ENCODE measurements at places on chromosomes 3 and 15.

GRCh38 chr3:197498499-197499241 is 57.1 kb downstream of the BDH1 start:
- no peak for DNase-seq

DNA sequence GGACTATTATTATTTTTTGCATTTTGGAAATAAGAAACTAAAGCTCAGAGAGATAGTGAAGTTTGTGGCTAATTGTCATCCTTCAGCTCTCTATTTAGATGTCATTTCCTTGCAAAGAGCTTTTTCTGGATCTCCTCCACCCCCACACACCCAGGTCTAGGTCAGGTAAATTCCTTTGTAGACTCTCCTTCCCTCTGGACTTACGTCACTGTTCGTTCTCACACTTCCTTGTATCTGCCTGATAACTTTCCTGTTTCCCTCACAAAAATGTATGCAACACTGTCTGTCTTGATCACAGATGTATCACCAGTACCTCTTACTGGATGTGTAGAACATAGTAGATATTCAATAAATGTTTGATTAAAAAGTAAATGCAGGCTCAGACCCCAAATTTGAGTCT is 6.1 kb upstream of the MB21D2 start:
- no peak for DNase-seq

DNA sequence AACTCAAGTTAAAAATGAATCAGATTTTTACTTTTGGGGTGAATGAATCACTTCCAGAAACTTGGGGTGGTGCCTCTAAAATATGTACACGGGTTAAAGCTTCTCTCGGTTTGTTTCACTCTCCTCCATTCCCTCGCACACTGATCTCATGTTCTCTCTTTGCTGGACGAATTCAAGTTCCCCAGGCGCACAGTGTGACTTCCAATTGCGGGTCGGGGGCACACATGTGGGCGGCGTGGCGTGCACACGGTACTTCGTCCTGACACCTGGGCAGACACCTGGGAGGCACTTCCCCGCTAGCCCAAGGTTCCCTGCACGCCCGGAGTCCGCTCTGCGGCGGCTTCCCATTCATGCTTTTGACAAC is 692 bp downstream of the SCAANT1 start:
- DNase-seq: no peak

DNA sequence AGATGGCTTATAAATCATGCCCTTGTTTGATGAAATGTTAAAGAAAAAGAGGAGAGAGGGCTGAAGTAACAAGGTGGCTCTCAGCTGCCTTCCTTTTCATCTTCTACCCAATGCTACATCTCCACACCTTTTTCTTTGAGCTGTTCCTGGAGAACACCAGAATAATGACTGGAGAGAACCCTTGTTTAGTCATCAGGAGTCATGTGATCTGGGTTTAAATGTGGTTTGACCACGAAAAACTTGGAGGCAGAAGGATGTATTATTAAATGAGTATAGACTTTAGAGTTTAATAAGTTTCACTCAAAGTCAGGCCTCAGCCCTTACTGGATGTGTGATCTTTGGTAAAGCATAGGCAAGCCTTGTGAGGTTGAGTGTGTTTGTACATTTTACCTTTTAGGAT is 230.3 kb upstream of the TBL1XR1 start:
- DNase-seq: no peak

DNA sequence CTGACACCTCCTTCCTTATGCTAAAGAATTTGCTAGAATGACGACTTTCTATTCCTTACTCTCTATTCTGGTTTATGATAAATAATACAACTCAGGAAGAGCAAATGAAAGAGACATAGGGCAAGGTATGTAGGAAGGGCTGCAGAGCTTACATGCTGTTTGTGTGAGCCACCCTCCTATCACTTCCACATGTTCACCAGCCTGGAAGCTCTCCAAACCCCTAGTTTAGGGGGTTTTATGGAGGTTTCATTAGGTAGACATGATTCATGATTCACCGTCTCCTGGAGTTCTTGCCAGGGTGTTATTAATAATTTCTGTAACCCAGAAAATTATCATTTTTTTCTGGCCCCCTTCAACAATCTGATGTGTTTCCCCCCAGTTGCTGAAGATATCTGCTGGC is 172.1 kb upstream of the COL8A1 start:
- no peak for DNase-seq

DNA sequence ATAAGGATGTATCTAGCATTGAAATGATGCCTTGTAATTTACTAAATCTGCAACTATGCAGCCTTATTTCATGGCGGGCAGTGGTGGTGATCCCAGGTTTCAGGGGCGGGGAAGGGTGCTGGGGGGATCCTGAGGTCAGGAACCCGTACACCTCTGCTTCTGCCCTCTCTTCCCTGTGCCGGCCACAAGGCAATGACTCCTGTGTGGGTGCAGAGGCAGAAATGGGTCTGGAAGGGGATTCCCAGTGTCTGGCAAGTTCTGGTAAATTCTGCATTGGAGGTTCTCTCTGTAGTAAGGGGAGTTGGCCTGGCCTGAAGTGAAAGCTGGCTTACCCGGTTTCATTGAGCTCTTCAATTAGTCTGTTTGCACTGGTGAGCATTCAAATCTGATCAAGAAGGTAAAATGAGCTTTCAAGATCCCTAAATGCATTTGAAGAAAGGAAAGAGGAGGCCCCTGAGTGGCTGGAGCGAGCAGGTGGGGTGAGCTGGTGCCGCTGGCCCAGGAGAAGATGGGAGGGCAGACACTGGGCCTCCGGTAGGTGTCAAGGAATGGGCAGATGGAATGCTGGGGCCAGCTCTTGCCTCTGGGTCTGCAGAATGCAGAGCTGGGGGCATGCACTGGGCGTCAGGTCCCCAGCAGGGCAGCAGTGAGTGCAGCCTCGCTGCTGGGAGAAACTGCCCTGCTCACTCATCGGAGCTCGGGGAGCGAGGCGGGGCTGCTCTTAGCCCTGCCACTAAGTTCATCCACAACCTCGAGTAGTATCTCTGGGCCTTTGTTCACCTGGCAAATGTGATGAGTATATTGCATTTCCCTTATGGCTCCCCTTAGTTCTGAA is 13.7 kb downstream of the NRROS start:
- DNase-seq: no peak

- DNase-seq: no peak
Observed at GRCh38 chr3:171121801-171122200, 95.3 kb upstream of the SLC2A2 start.

GRCh38 chr3:170760174-170760526 is 109.8 kb downstream of the RPL22L1 start:
- DNase-seq: no peak

DNA sequence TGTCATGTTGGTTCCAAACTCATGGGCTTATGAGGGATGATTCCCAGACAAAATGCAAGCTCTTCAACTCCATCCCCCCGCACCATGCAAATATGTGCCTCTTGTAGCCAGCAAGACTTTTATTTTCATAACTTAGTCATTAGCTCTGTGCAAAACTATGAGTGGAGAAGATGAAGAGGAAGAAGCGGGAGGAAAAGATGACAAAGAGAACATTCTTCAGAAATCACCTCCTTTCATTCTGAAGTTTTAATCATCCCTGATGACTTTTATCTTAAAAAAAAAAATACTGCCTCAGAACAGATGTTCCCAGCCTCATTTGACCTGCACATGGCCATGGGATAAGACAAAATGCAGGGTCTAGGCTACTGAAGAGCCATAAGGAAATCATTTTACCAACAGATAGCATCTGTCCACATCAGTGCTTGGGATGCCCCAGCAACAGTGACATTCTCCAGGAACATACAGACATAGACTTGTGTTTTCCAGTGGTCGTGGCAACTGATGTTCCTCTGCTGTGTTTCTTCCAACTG is 145.5 kb downstream of the WNT5A start:
- DNase-seq: no peak

- no peak for DNase-seq
Observed at GRCh38 chr3:156181509-156181908, 61.1 kb downstream of the KCNAB1 start.

DNA sequence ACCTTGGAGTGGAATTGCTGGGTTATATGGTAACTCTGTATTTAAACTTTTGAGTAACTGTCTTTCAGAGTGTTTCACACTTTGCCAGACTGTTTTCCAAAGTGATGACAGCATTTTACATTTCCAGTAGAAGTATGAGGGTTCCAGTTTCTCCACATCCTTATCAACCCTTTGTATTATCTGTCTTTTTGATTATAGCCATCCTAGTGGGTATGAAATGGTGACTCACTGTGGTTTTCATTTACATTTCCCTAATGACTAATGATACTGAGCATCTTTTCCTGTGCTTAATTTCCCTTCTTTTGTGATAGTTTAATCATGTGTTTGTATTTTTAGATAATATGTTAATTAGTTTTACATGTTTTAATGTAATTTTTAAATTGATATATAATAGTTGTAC is 138.1 kb upstream of the DAZL start:
- DNase-seq: no peak

GRCh38 chr3:32143849-32144757 is 37.7 kb downstream of the GPD1L start:
- peak; percentile 62 for DNase-seq

GRCh38 chr3:39193391-39193790 is 996 bp upstream of the XIRP1 start:
- DNase-seq: no peak

DNA sequence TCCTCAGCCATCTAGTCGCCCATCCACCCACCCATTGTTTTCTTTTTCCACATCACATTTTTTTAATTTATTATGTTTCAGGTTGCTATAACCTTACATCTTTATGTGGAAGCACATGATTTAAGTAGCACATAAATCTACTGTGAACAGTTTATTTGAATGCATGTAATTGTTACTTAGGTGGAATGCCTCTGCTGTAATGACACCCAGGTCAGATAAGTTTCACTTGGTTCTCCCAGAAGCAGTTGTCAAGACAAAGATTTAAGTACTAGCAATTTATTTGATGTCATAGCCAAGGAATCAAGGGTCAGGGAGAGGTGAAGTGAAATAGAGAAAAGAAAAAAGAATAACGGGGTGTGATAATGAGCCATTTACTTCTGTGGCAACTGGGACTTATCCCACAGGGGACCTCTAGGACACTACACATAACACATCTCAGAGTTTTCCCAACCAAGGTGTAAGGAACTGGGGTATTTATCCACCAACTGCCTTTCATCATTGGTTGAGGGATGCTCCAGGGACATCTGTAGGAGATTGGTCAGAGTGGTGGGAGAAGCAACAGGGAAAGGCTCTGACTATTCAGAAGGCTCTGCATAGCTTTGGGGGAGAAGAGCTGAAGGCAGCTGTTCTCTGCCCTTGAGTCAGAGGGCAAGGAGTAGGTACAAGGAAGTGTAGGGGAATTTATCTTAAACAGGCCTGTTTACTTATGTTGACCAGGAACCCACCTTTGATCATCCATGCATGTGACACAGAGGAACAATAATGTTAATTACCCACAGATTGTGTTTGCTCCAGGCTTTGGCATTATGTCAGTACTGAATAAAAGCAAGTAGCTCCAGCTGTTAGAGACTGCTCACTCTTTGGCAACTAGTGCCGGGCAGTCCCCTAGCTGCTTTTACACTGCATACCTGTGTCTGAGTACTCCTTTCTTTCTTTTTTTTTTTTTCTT is 94.8 kb downstream of the CD200R1L start:
- DNase-seq: no peak

DNA sequence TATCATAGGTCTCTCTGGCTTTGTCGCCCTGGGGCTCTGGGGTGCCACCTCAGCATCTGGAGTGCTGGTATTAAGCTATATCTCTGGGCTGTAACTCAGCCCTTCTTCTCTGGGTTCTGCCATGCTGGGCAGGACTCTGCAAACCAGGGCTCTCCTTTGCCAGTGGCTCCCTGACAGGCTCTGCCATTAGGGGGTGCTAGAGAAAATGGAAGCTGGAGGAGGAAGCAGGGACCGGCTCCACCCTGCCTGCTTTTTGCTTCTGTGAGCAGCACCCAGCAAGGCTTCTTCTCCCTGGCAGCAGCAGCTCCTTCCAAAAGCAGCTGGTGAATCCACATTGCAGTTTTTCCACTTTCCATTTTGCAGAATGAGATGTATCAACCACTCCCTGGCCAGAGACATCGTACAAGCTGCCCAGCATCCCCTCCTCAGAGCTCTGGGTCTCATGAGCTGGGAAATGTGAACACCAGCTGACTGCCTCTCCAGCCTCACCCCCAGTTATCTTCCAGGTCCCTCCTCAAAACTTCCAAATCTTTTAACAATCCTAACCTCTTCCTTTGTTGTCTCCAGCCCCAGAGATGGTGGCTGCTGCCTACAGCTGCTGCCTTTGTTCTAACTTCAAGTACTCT is 165.0 kb downstream of the ABHD5 start:
- DNase-seq: peak; percentile 32

All from DND-41 (cell line).